H1 (cell line): ENCODE measurements at places on chromosomes 1 and 21.

GRCh38 chr1:94382201-94382600, 36.0 kb upstream of the ABCD3 start:
- DNase-seq: no peak
- no peak overlapping the region for H3K27ac ChIP-seq
- H3K36me3 ChIP-seq: no peaks in the 10 kb centered on the region
- no peaks in the 10 kb centered on the region for H3K4me1 ChIP-seq

DNA sequence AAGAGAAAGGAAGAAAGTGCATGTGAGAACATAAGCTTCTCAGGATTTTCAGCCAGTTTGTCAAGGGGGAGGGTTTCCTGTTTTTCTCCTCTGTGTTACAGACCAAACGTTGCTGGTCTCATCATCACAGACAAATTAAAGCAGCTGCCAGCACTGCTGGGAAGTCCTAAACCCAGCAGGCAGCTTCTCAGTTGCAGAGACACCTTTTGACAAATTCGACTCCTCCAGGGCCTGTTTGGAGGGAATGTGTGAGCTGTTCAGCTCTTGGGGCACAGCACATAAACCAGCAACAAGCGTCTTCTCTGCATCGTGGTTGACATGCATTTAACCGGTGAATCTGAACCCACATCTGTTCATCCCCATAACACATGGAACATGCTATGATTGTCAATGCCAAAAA, 454.6 kb upstream of the RUNX1 start:
- H3K4me1 ChIP-seq: peaks cover 8% of the 10 kb centered on the region
- no peaks in the 10 kb centered on the region for H3K36me3 ChIP-seq
- H3K4me3 ChIP-seq: no peak overlapping the region
- no peak overlapping the region for H3K27ac ChIP-seq
- no peak for DNase-seq

- no peaks in the 10 kb centered on the region for H3K4me1 ChIP-seq
- no peaks in the 10 kb centered on the region for H3K27me3 ChIP-seq
- no peak for DNase-seq
- H3K36me3 ChIP-seq: no peaks in the 10 kb centered on the region
- no peak overlapping the region for H3K27ac ChIP-seq
Observed at GRCh38 chr1:209607795-209608178, 24.3 kb downstream of the CAMK1G start.

- no peaks in the 10 kb centered on the region for H3K36me3 ChIP-seq
- peak overlapping the region; percentile 21; the same call in 1 of the 2 replicates for H3K27ac ChIP-seq
- H3K4me1 ChIP-seq: peaks cover 13% of the 10 kb centered on the region
- no peak overlapping the region for H3K4me3 ChIP-seq
- H3K27me3 ChIP-seq: no peaks in the 10 kb centered on the region
Observed at GRCh38 chr1:6358144-6358624, 35.4 kb downstream of the ACOT7 start.
